ENCODE measurements at places on chromosomes 6 and 20.

DNA sequence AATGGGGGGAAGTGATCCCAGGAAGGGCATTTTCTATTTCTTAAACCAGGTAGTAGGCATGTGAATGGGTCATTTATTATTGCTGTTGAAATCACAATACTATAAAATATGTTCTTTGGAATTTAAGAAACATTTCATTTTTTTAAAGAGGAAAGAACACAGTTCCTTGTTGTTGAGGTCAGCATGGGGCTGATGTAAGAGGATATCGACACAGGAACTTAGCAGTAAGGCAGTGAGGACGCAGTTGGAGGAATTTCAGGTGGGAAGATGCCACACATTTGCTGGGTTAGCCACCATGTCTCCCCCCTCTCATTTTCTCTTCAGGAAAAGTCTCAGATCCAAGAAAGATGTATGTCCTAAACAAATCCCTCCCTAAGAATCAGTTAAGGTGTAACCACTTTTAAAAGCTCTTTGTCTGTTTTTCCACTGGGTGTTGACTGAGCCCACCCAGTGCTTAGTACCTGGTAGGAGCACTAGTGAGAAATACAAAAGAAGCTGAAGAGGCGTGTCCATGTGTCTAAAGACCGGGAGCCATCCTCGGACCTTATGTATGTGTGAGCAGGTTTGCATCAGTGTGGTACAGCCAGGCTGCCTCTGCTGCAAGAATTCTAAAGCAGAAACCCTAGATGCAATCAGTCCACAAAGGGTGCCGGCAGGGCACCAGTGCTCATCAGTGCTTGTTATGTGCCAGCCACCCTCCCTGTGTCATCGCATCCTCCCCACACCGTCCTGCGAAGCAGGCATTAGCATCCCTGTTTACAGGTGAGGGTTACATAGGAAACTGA, 98.9 kb downstream of the TCP11 start:
- no peak for DNase-seq

GRCh38 chr6:39041072-39041471, 7.5 kb upstream of the GLP1R start:
- DNase-seq: no peak

DNA sequence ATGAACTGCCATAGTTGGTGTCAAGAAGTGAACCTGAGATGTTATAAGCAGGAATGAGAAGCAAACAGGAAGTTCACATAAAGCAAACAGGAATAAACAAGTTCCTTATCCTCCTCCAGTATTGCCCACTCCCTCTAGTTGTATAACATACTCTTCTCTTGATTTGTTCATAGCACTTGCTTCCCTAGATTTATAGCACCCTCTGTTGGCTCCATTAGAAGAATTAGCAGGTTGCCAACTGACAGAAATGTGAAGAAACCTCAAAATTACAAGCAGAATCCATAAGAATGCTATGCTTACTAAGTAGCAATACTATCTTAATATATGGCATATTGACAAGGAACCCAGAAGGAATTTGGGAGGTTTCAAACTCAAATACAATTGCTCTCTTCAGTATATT, 195.4 kb downstream of the TBX18 start:
- no peak for DNase-seq

GRCh38 chr6:36839749-36840431, 646 bp upstream of the CPNE5 start:
- DNase-seq: peak; percentile 51

DNA sequence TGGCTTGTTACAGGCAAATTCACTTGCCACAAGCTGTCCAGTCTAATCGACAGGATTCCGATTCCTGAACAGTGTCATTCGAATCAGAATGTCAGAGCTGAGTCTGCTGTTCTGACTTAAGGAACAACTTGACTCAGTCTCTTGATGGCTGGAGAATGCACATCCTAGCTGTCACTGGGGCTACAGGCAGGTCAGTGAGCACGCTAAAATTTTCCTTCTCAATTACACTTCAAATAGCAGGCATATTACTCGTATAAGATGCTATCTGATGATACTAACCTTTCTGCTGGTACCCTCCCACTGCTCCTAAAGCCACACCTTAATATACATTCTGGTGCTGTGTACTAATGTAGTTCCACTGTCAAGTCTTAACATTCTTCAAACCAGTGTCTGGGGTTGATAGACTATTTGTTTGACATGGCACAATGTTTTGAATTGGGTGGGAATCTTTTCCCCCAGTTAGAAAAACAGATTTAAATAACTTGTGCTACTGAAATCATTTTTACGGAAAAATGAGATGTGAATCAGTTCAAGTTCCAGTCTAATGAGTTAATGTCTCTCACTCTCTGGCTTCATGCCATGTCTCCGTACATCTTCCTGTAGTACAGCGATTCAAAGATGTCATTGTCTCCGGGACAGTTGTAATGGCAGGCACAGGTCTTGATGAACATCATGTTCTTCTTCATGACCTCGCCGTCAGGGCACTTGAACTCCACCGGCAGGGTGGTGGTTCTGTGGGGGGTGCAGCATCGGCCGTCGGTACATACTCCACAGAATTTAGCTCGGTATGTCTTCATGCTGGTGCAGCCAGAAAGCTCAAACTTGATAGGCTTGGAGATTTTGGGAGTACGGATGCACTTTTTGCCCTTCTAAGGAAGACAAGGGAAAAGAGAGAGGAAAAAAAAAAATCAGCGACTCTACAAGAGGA, 2.2 kb downstream of the CCN2 start:
- DNase-seq: no peak

GRCh38 chr20:40280616-40281015, 408.4 kb downstream of the MAFB start:
- DNase-seq: no peak

DNA sequence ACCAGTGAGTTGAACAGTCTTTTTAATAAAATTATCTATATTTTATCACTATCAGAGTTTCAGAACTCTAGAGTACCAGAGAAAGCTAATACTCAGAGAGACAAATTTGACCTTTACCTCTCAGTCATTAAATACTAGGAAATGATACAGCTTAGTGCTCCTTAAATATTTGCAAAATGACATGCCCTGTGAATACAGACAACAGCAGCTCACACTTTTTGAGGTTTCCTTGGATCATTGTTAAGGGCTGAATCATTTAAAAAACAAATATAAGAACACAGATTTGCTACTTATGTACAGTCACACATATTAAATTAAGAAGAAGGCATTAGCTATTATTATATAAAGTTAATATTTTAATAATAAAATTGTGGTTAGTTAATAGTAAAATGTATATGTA, 1158.7 kb upstream of the EYS start:
- DNase-seq: no peak

DNA sequence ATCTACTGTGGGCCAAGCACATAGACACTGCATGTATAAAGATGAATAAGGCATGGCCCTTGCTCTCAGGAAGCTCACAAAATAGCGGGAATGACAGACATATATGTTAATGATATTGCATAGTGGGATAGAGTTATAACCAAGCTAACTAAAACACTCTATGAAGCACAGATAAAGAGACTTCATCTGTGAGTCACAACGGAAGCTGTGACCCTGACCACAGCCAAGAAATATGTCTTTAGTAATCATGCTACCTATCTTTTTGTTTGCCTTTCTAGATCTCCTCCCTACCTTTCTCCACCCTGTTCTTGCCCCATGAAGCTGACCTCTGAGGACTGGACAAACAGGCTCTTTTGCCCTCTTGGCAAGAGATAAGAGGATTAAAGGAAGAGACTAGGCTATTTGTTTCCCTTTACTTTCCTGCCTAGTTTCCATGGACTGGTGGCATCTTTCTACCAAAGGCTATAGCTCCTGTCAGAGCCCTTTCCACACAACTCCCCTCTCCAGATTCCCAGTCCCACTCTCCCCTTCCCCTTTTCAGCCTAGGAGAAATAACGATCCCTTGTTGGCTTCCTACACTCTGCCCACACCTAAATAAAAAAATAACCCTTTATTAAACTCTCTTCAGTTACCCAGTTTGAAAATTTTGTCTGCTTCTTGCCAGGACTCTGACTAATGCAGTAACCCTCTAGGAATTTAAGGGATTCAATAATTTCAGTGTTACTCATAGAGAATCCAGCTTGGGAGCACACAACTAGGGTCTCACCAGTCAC, 504.9 kb upstream of the MARCKS start:
- DNase-seq: no peak

GRCh38 chr20:45867819-45868176, 10.4 kb downstream of the ZSWIM3 start:
- no peak for DNase-seq

DNA sequence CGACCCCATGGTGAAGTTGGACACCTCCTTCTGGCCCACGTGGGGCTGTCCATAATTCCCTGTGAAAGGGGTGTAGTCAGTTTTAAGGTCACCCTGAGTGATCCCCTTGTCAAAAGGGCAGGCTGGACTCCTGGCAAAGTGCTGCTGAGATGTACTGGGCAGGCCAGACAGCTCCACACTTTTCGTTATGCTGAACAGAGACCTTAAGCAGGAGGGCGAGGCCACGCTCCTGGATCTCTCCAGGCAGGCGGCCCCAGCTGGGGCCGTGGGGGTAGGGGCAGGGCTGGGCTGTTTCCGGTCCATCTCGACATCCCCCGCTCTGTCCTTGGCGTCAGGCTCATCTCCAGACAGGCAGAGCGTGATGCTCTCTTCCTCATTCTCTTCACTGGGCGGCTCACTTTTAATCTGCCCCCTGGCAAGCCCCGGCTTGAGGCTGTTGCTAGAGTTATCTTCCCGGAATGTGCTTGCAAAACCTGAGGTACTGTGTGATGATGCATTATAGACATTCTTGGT, 56.7 kb downstream of the GJA10 start:
- DNase-seq: no peak

Data from GM12892 (cell line).